Hippocampal formation (tissue), 2 donors: ENCODE measurements at places on chromosomes 13 and 19.

DNA sequence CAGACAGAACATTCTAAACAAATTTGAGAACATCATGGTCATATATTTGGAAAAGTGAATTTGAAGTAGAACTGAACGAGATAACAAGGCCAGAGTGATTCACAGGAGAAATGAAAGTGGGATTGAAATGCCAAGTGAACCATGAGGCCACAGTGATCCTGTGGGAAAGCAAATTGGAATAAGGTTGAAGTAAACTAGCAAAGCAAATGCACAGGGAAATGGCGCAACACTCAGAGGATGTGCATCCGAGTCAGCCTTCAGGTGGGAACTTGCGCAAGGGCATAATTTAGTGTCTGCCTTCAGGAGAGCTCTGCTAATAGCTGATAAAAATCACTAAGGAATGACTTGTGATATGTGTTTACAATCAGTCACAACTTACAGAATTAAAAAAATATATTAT is 696.6 kb downstream of the LIG4 start:
- no peak for DNase-seq

DNA sequence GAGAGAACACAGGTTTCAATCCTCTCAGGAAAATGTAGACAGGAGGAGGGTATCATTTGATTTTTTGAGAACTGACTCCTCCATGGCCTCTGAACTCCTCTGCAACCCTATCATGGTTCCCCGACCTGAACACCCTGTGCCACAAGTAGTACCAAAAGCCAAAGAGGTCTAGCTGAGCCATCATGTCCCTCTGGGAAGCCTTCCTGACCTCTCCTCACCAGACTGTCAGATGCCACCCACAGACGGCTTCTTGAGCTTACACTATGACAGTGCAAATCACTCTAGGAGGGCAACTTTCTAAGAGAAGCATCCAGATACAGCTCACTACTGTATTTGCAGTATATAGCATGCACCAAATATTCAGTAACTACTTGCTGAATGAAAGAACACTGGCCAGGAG is 3.7 kb downstream of the HNRNPL start:
- no peak for DNase-seq

- no peak for DNase-seq
Observed at GRCh38 chr19:6706633-6706958, 13.9 kb downstream of the C3 start.

DNA sequence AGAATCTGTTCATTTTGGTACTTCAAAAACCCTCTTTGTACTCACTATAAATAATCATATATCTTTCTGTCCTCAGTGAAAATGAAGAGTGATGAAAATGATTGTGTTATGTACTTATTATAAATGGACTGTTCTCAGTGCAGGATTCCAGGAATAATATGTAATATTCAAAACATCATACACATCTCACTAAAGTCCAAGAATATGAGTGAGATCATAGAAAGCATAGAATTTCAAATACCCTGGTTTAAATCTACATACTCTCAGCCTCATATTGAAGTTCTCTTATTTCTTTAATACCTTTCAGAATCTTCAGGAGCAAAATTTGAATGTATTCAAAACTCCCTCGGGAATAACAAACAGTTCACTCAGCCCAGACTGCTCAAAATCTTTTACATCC is 868.0 kb downstream of the SLITRK6 start:
- no peak for DNase-seq

- no peak for DNase-seq
Observed at GRCh38 chr19:6732803-6733337, 4.5 kb downstream of the GPR108 start.

GRCh38 chr13:32086366-32086765 is 54.8 kb downstream of the FRY start:
- no peak for DNase-seq

DNA sequence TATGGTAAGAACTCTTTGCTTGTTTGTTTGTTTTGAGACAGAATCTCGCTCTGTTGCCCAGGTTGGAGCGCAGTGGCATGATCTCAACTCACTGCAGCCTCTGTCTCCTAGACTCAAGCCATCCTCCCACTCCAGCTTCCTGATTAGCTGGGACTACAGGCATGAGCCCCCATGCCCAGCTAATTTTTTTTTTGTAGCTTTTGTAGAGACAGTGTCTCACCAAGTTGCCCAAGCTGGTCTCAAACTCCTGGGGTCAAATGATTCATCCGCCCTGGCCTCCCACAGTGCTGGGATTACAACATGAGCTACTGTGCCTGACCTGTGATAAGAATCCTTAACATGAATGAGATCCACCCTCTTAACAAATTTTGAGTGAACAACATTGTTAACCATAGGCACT is 183.9 kb upstream of the TSHZ3 start:
- no peak for DNase-seq

DNA sequence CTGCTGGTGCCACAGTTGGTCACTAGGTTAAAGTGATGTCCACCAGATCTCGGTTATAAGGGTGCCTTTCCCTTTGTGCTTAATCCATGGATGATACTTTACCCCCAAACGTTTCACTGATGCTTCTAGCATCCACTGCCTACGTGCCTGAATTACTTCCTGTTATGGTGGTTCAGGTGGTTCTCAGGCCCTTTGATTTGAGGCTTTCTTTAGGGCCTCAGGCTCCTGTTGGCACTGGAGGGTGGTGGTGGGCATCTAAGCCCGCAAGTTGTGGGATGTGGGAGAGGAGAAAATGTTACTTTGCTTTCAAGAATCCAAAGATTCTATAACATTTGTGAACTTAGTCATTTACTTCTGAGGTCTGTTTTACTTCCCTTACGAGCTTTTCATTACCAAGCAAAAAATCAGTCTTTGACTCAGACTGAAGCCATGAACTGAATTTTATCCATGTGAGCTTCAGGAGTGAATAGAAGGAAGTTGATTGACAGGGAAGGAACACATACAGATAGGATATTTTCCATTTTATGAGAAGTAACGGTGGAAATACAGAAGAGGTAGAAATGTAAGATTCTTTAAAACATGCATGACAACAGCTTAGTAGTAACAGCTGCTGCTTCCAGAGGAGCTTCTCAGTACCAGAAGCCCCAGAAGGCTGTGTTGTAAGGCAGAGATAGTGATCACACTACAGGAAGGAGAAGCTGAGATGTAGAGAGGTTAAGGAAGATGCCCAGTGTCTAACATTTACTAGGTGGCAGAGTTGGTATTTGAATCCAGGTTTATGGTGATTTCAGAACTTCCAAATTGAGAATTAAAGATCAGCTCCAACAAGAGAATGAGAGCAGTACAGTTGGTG is 65.0 kb downstream of the ARHGEF7 start:
- no peak for DNase-seq

DNA sequence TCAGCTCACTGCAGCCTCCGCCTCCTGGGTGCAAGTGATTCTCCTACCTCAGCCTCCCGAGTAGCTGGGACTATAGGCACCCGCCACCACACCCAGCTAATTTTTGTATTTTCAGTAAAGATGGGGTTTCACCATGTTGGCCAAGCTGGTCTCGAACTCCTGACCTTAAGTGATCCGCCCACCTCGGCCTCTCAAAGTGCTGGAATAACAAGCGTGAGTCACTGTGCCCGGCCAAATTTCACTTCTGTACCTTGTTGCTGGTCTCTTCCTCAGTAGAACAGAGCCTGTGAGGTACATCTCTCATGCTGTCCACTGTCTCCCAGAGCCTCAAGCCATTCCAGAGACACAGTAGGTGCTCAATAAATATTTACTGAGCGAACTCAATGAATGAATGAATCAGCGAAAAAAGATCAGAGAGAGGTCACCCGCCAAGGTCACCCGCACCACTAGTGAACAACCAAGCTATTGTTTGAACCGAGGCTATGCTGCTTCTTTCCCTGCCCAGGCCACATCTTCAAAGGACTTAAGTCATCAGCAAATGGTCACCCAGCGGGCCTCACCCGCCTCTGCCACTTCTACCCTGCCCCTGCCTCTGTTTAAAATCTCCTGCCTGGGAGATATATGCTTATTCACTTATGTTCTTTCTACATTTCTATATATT is 9.3 kb downstream of the TMEM143 start:
- DNase-seq = no peak

- DNase-seq = no peak
Observed at GRCh38 chr13:41054919-41055619, 6.2 kb upstream of the WBP4 start.

GRCh38 chr19:35330475-35330874 is 1.5 kb downstream of the CD22 start:
- no peak for DNase-seq

GRCh38 chr19:10416083-10416379 is 4.3 kb upstream of the PDE4A start:
- DNase-seq = no peak

DNA sequence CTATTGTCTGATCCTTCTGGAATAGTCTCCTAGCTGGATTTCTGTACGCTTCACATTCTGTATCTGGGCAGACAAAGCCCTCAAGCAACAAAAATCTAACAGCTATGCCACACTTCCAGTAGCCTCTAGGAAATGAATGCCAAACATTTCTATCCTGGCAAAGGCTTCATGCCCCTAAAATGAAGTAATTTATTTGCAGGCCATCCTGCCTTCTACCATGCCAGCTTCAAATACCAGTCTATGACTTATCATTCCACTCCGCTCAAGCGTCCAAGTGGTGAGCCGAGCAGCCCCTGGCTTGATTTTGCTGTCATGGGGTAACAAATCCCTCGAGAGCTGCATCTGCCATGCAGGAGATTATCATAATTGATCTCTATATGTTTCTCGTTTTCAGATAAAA is 86.9 kb downstream of the LHFPL6 start:
- DNase-seq = no peak

DNA sequence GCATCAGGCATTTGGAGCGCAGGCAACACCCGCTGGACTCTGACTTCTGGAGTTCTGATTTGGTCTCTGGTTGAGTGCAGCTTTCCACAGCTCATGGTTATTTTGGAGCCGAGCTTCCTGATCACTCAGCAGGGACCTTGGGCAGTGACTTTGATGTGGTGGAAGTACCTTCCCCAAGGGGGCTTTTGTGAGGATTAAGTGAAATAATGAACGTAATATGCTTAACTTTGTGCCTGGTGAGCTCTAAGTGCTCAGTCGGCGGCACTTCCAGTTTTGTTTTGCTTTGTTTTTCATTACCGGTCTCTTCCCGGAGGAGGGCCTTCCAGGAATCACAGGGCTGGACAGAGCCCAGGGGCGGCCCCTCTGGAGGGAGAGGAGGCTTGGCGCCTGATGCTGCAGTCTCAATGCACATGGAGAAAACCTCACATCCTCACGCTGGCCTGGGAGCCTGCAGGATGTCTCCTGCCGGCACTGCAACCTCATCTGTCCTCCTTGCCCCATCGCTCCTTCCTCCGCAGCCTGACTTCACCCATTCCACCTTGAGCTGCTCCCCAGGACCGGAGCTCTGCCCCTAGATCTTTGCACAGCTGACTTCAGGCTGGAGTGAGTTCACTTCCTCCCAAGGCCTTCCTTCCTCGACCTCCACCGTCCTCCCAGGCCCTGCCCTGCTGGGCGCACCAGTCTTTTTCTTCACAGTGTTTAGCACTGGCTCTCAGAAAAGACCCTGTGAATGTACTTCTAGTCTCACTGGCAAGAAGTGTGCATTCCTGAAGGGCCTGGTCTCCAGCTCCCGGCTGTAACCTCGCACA is 1.5 kb downstream of the PLEKHF1 start:
- peak; percentile 45 for DNase-seq

DNA sequence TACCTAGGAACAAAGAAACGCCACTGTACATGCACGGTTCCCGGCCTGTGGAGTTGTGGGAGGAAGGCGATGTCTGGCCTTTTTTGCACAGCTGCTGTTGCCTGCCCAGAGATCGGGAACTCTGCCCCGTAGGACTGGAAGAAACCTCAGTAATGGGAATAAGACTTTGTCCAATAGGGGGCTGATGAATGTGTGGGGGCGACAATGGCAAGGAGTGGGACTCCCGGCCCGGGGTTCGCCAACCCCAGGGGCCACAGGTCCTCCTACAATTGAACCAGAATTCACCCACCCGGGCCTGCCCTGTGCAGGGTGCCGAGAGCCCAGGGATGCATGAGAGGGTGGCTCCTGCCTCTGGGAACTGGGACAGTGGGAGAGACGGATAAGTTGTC is 2.0 kb upstream of the CEBPA start:
- no peak for DNase-seq

GRCh38 chr13:76798037-76798436 is 88.2 kb downstream of the KCTD12 start:
- no peak for DNase-seq

DNA sequence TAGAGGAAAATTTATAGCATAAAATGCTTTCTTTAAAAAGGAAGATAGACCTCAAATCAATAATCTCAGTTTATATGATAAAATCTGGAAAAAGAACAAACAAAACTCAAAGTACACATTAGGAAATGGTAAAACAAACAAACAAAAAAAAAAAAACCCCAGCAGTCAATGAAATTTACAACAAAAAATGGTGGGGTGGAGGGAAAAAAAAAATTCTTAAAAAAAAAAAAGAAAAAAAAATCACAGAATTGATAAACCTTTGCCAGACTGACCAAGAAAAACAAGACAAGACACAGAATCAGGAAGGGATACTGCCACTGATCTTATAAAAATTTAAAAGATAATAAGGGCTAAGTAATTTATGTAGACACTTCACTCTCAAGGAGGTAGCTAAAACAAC is 11.2 kb downstream of the TUBGCP3 start:
- no peak for DNase-seq

DNA sequence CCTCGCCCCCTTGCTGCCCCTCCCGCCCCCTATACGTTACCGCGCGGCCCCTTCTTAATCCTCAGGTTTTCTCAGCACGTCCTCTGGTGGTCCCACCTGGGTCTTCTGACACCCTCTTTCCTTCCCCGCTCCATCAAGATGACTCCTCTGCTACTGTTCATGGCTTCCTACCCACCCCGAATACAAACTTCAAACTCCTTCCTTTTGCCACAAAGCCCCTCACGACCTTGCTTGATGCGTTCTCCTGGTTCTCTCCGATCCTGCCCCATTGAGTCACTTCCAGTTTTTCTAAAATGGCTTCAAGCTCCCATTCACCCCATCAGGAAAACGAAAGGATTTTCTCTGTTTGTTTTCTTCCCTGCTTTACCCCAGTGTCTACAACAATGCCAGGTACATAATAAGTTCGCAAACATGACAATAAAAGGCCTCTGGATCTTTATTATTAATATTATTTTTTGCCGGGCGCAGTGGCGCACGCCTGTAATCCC is 734 bp upstream of the SERTAD3 start:
- DNase-seq = no peak

GRCh38 chr19:4456843-4457653 is 546 bp downstream of the UBXN6 start:
- DNase-seq = no peak

DNA sequence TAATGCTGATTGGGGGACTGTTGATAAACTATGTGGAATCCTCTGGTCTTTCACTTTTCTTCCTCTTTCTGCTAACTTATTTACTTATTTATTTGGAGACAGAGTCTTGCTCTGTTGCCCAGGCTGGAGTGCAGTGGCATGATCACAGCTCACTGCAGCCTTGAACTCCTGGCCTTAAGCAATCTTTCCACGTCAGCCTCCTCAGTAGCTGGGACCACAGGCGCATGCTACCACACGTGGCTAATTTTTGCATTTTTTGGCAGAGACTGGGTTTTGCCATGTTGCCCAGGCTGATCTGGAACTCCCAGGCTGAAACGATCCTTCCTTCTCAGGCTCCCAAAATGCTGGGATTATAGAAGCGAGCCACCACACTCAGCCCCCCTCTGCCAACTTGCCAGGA is 77.5 kb downstream of the ELF1 start:
- no peak for DNase-seq
